ENCODE measurements at places on chromosomes 4 and X.
A peak's percentile ranks its signal among the peaks of the same experiment; 100 is the strongest.

DNA sequence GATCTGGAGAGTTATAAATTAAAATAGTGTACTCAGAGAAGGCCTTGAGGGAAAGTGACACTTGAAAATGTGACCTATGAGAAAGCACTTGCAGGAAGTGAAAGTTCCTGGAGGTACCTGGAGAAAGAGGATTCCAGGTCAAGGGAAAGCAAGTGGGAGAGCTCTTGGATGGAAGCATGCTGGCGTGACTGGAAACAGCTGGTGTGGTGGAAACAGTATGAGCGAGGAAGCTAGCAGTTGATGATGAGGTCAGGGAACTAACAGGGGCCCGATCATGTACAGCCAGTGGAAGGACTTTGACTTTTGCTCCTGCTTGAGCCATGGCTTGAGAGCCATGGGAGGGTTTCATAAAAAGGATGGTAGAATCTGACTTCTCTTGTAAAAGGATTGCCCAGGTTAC, 9.5 kb upstream of the CLCN5 start:
- DNase-seq = no peak

GRCh38 chrX:127276326-127276725, 456.8 kb downstream of the PRR32 start:
- DNase-seq = no peak

GRCh38 chr4:108384544-108384943, 215.8 kb upstream of the LEF1 start:
- no peak for DNase-seq

- no peak for DNase-seq
Measured at GRCh38 chrX:45591650-45592049, 391.0 kb upstream of the DIPK2B start.

DNA sequence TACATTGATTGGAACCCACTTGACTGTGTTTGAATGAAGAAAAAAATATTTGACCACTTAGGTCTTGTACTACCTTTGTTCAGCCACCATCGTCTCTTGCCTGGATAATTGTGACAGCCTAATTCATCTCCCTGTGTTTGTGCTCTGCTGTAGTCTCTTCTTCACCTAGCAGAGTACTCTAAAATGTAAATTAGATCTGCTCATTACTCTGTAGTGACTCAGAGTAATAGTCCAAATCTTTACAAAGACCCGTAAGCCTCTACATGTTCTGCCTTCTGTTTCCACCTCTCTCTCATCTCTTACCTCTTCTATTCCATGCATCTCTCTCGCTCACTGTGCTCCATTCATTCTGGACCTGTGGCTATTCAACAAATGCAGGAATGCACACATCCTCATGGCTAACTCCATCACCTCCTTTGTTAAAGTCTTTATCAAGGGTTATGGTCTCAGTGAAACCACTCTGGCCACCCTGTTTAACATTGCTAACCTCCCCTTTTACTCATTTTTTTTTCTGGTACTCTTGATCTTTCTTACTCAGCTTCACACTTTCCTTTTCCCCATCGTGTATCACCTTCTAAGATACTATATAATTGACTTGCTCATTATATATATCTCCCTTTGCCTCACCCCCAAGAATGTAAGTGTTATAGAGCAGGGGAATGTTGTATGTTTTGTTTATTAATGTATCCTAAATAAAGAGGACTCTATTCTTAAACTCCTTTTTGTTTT, 98.4 kb downstream of the STIM2 start:
- no peak for DNase-seq

DNA sequence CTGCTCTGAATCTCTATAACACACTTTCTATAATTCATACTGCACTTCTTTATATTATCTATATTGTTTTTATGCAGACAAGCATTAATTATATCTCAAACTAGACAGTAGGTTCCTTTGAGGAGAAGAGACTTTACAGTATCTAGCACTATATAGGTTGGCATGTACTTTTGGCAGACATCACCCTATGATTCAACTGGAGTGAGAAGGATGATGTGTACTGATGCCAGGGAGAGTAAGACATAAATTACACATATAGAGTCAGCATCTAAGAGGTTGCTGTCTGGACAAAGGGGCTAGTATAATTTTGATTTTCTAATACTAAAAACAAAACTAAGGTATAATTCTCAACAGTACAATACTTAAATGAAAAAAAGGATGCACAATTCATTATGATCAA, 5.1 kb upstream of the RBM41 start:
- DNase-seq = no peak

- no peak for DNase-seq
Measured at GRCh38 chr4:41753942-41754341, 5.4 kb upstream of the PHOX2B start.

- DNase-seq = no peak
Measured at GRCh38 chrX:3262901-3263300, 83.6 kb downstream of the MXRA5 start.

- DNase-seq = no peak
Measured at GRCh38 chr4:173267711-173268110, 66.4 kb downstream of the HMGB2 start.

DNA sequence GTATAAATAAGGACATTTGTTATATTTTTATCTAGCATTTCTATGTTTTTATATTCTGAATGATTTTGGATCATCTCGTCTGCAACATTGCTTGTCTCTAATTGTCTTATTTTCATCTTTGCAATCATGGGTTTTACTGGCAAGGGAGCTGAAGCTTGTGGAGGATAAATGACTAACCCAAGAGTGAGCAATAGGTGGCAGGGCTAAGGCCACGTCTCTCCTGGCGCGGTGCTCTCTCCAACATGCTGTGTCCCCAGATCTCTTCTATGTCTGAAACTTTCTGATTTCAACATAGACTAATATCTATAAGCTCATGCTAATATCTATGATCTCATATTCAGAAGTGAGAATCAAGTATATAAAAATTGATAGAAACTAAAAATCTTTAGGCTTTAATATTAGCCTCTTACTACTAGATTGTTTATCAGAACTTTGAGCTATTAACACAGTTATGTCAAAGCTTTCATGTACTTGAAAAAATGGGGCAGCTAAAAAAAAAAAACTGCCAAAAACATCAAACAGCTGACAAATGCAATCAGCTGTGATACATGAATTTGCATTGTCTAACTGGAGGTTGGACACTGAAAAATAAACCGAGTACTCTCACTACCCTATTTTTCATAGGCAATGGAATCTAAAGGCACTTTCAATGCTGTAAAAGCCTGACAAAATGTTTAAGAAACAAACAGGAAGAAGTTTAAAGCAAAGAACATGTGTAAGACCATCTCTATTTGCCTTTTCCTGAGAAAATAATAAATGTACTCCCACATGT, 169.2 kb downstream of the TMA16 start:
- no peak for DNase-seq

GRCh38 chr4:93203708-93204107, 624.8 kb upstream of the ATOH1 start:
- DNase-seq = no peak

GRCh38 chr4:189124149-189124758, 816.4 kb upstream of the FRG1 start:
- peak; percentile 9 for DNase-seq

- no peak for DNase-seq
Measured at GRCh38 chr4:8009097-8009496, 69.4 kb upstream of the AFAP1 start.

GRCh38 chr4:88613417-88613875, 21.2 kb downstream of the HERC3 start:
- DNase-seq = no peak

- DNase-seq = no peak
Measured at GRCh38 chr4:128573781-128574508, 235.6 kb upstream of the JADE1 start.

DNA sequence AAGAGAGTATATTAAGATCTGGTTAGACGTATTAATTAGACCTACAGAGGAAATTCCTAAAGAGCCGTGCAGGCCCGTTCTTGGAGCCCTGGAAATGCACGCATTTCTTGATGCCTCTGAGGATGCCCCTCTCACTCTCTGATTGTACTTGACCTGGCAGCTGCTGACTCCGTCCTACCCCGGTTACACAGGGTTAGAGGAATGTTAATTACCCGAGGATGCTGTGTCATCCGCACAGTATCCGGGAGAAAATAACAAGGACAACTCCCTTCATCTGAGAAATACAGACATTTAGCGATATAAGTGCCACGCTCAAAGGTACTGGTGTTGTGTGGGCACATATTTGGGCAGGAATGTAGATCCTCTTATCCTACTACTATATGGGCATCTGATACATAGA, 404.6 kb upstream of the FAT1 start:
- no peak for DNase-seq

GRCh38 chr4:125101719-125102118, 213.0 kb upstream of the FAT4 start:
- DNase-seq = no peak

DNA sequence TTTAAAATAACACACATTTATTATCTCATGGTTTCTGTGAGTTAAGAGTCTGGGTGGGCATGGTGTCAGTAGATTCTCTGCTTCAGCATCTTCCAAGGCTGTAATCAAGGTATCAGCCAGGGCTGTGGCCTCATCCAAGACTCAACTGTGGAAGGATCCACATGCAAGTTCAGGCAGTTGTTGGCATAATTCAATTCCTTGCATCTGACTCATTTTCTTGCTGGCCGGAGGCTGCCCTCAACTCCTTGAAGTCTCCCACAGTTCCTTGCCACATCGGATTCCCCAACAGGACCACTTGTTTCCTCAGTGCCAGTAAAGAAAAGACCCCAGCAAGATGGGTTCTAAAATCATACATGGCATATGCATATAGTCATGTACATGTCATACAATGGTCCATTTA, 93.4 kb downstream of the NPNT start:
- DNase-seq = no peak

DNA sequence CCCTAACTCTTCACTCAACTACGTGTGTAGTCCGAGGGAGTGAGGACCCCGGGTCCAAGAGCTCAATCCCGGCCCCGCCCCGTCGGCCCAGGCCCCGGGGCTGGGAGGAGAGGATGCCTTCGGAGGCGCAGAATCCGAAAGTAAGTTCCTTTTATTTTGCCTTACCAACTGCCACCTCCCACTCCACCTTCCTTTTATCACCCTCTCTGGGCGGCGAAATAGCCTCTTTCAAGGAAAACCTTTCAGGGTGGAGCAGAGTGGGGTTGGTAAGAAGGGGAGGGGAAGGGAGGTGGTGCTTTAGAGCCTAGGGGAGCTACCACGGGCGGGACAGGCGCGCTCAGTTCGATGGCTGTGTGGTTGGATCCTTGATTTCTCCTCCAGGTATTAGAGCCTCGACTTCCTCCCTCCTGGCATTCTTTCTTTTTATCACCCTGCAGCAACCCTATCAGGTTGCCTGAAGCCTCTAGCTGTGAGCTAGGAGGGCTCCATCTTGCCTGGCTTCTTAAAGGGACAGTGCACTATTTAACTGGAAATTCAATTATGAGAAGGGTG, 191.2 kb downstream of the RRAGB start:
- DNase-seq = no peak

DNA sequence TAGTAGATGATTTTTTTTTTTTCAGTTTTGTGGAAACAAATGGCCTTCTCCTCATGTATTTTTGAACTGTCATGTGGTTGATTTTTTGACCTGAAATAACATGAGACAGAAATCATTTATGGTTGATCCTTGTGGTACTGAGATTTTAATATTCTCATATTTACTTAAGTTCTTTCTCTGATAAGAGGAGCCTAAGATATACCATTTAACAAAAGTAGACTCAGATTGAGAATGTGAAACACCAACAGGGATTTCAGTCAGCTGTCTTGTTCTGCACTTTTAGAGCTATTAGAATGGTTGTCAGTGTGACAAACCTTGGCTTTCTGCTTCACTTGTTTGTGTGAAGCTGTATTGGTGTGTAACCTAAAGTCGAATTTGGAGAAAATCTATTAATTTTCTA, 575.7 kb downstream of the SPOCK3 start:
- DNase-seq = no peak

DNA sequence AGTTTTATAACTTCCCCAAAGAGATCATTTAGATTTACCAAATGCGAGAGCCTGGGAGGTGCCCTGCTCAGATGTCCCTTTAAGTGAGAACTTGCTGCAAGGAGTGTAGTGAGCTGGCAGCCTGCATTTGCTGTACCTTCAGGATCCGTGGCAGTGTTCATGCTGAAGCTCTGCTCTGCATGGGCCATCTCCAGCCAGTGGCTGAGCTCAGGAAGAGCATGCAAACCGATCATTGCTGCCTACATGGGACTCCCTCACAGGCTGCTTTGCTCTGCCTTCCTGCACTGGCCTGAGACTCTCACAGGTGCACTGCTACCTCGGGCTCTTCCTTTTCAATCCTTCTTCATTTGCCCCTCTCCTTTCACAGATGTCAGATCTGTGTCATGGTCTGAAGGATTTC, 152.0 kb upstream of the SFRP2 start:
- DNase-seq = no peak

- DNase-seq = no peak
Measured at GRCh38 chr4:101697266-101697665, 93.3 kb upstream of the BANK1 start.

DNA sequence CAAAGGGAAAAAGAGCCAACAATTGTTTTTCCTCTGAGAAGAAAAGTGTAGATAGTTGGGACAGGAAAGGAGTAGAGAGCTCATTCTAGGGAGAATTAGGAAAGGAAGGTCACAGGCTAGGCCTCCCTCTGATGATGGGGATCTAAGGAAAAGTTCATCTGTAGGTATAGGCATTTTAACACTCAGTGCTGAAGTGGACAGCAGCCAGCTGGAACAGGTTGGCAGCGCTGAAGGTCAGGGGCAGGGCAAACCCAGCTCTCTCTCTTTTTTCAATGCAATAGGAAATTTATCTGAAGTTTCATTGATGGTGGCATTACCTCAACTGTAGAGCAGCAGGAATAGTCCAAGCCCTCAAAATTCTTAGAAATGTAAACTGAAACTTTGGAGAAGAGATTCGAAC, 98.5 kb upstream of the ETNPPL start:
- DNase-seq = no peak

DNA sequence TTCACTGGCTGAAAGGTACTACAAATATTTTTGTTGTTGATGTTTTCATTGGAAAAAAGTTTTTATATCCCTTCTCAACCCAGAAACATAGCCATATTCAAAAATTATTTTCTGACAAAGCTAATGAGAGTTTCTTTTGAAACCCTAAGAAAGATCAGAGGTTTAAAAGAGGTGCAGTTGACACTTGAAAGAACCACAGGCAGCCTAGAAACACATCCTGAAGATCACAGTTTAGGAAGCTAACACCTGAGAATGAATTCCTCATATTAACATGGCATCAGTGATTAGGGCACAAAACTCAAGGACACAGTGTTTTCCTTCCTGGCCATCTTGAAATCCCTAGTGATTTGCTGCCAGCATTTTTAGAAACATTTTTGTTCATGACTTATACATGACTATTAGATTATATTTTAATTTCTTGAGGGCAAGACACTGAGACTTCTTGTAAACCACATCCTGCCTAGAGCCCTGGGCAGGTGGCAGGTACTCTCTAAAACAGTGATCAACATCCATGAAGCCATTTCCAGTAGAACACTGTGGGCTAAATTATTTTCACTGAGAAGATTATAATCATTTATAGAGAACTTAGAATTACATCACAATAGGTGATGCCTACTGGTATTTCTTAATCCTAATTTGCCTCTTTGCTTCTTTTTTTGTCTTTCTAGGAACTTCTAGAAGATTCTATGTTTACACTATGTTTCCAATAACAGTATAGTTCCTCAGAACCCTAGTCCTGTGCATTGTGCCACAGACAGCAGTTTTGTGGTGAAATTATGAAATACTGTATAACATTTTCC, 80.0 kb downstream of the ARSJ start:
- no peak for DNase-seq

- DNase-seq = no peak
Measured at GRCh38 chr4:73661646-73662119, 41.4 kb upstream of the RASSF6 start.
